ENCODE measurements at places on chromosomes 16 and 17. TPM values are rescaled to one million over a fixed set of nuclear protein-coding genes. Genes with fewer than 3 reads are reported as not detected.

DNA sequence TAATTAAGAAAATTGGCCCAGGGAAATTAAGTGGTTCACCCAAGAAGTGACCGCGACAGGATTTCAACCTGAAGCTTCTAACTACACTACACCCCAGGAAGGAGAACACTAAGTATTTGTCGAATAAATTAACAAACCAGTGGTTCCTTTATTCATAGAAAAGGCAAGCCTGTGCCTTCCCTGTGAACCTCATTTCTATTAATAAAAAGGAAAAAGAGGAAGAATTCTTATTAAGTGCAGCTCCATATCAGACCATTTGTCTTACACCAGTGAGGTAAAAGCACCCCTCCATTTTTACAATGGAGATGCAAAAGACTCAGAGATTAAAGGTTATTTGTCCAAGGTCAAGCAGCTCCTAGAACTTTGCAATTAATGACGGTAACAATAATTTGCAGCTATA, 1.7 kb downstream of the COPS3 start:
- DNase-seq, result no peak

DNA sequence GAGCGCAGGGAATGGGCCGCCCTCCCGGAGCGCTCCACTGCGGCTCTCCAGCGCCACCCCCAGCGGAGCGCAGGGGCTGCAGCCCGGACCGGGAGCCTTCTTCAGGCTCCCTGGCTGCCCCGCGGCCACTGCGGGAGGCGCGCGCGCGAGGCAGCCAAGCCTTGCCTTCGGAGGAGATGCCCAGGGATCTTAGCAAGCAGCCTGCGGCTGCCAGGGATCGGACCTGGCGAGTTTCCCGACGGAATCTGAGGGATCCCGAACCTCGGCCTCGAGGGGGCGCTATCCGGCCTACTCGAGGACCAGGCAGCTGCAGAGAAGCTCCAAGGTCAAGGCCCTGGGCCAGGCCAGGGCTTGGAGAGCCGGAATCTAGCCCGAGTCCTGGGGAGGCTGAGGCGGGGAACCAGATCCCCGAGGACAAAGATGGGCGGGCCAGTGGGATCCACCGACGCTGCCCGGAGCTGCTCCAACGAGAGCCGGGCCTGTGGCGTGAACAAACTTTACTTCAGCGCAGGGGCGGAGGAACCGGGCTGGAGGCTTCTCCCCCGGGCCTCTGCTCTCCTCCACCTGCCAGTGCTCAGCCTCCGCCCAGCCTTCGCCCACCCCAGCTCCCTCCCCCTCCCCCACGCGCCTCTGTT, at the start of gene IRX6:
Gene IRX6 (plus strand): TSS at position 567 of the 635 bp plus-strand sequence. CDS start 889 bp downstream, outside the sequence.
- peak; percentile 51 for DNase-seq

The AKAP10 gene
- total RNA-seq, result 12.9 TPM

- DNase-seq, result no peak
Observed at GRCh38 chr17:46736100-46736499, 82.4 kb downstream of the WNT3 start.

The COTL1 gene
- total RNA-seq, result 13.3 TPM

DNA sequence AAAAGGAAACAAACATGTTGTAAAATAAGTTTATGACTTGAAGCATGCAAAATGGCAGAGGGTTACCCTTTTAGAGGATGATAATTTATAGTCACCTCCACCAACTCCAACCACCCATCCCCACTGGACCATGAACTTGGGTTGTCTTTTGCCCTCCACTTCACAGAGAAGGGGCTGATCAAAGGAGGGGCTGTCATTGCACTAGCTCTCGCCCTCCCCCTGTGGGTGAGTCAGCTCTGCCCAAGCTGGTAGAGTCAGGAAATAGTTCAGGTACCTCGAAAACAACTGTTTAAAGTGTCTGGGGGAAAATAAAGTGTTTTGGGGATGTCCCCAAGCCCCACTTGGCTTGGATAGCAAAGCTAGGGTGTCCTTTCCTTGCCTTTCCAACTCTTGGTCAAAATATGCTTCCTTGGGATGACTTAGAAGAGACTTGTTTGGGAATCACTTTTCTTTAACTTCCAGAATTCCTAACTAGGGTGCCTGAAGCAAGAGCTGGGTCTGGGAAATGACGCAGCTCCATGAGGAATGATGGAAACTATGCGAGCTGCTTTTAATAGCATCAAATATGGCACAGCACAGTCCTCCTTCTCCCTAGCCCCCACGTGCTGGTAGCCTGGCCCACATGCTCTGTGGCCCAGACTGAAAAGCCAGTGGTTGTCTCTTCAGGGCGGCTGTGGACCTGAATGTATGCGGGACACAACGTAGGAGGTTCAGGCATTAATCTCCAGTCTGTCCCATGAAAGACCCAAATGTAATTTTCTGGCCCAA, 40.7 kb downstream of the TBX4 start:
- no peak for DNase-seq

- no peak for DNase-seq
Observed at GRCh38 chr17:81608082-81608481, 28.8 kb downstream of the NPLOC4 start.

GRCh38 chr17:67490471-67490870, 113.4 kb downstream of the PITPNC1 start:
- DNase-seq, result no peak

GRCh38 chr16:70678121-70678897, 7.5 kb downstream of the MTSS2 start:
- DNase-seq, result peak; percentile 13

- no peak for DNase-seq
Observed at GRCh38 chr16:23316634-23317265, 14.6 kb downstream of the SCNN1B start.

- no peak for DNase-seq
Observed at GRCh38 chr17:8060274-8060673, 21.4 kb downstream of the ALOX15B start.

The CACNG3 gene
- not detected for total RNA-seq

- no peak for DNase-seq
Observed at GRCh38 chr17:19707728-19708221, 8.6 kb downstream of the SLC47A2 start.

GRCh38 chr16:14658063-14658462, 25.3 kb downstream of the BFAR start:
- DNase-seq, result no peak

The ITGA2B gene
- 0.91 TPM for total RNA-seq

All from left ventricle myocardium inferior (tissue), 1 donor.